Mesothelial cell of epicardium (in vitro differentiated cells): ENCODE measurements at places on chromosomes 11 and 22.

DNA sequence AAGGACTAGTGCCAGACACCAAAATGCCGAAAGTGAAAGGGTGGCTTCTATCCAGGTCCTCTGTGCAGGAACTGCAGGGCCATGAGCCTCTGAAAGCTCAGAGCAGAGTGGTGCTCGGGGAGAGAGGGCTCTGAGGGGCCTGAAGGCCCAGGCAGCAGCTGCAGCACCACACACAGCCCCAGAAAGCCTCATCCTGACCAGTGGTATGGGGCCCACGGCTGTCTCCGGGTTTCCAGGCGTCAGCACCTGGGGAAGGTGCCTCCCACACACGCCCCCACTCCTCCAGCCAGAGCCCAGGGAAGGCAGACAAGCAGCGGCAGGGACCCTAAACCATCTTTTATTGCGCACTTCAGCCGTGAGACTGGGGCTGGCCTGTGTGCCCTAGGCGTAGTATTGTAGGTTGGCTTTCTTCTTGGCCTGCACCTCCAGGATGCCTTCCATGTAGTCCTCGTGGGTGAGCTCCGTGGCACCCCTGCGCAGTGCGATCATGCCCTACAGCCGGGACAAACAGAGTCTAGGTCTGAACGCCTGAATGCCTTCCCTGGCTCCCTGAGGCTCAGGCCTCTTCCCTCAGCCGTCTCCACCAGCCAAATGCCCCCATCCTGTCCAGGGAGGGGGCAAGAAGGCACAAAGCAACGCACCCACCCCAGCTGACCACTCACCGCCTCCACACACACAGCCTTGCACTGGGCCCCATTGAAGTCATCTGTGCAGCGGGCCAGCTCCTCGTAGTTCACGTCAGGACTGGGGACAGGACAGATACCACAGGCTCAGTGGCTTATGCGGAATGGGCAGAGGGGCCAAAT is 7.6 kb downstream of the PSMC3 start:
- H3K27me3 ChIP-seq: no peaks in the 10 kb centered on the region
- no peak for DNase-seq
- H3K4me3 ChIP-seq: no peak overlapping the region
- no peak overlapping the region for H3K27ac ChIP-seq
- peaks cover 13% of the 10 kb centered on the region for H3K4me1 ChIP-seq

GRCh38 chr11:8527939-8528338 is 66.1 kb downstream of the STK33 start:
- H3K4me3 ChIP-seq: no peak overlapping the region
- no peaks in the 10 kb centered on the region for H3K27me3 ChIP-seq
- DNase-seq: no peak
- no peak overlapping the region for H3K27ac ChIP-seq

GRCh38 chr11:67704524-67704923 is 30.1 kb upstream of the ALDH3B2 start:
- DNase-seq: no peak
- peaks cover 5% of the 10 kb centered on the region for H3K4me1 ChIP-seq
- peaks cover 5% of the 10 kb centered on the region for H3K36me3 ChIP-seq
- no peak overlapping the region for H3K27ac ChIP-seq
- no peak overlapping the region for H3K4me3 ChIP-seq

GRCh38 chr22:49161002-49161850 is 666.4 kb downstream of the BRD1 start:
- DNase-seq: no peak
- H3K4me3 ChIP-seq: no peak overlapping the region
- H3K27me3 ChIP-seq: peaks cover 38% of the 10 kb centered on the region
- H3K27ac ChIP-seq: no peak overlapping the region
- H3K36me3 ChIP-seq: no peaks in the 10 kb centered on the region

DNA sequence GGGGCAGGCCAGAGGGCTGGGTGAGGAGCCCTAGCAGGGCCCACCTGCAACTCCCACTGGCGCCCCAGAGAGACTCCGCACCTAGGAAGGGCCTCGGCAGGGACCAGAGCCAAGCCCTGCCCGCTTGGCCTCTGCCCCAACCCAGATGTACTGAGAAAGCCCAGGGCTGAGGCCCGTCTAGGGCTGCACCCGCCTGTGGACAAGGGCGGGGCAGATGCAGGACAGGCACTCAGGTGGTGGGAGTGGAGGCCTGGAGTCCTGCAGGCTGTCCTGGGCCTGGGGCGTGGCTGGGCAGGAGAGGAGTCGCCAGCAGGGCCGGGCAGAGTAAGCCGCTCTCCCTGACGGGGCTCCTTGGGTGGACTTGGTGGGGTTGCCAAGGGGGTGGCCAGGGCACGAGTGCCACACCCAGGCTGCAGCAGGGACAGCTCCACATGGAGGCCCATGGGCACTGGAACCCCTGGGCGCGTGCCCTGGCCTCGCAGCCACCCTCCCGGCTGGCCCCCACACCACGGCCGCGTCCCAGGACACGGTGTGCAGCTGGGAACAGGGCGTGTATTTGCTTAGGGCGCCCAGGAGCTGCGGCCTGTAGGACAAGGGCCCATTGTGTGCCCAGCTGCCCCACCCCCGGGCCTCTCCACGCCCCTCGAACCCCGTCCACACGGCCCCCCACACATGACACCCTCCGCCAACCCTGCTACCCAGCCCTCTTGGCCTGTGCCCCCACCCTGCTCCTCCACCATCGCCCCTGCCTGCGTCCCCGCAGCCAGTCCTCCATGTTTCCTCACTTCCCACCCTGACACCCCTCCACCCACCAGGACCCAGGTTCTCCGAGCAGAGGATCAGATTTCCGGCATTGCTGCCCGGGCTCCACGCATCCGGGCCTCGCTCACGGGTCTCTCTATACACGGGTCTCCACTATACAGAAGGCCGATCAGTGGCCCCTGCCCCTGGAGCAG is 11.3 kb upstream of the PIM3 start:
- peaks cover 40% of the 10 kb centered on the region for H3K4me1 ChIP-seq
- DNase-seq: no peak
- peak overlapping the region; percentile 92 for H3K27ac ChIP-seq
- no peaks in the 10 kb centered on the region for H3K36me3 ChIP-seq

- H3K4me1 ChIP-seq: peaks cover 14% of the 10 kb centered on the region
- H3K36me3 ChIP-seq: no peaks in the 10 kb centered on the region
- DNase-seq: no peak
- H3K27ac ChIP-seq: no peak overlapping the region
Measured at GRCh38 chr11:28981381-28981780, 873.2 kb downstream of the METTL15 start.

DNA sequence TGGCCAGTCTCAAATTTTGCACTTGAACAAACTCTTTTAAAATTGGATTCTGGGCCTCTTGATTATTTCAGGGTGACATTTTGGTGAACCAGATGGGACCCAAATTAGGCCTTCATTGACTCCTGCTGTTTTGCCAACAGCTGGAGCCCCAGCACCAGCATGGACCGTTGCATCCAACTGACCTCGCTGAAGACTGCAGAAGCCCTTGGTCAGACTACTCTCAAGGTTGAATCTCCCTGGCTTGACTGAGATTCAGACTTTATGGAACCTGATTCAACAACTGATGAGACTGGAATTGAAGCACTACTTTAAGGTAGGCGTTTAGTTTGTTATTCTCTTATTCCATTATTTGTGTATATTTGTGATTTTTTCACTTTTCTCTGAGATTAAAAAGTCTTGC is 41.7 kb downstream of the NARS2 start:
- H3K4me3 ChIP-seq: no peak overlapping the region
- peaks cover 14% of the 10 kb centered on the region for H3K36me3 ChIP-seq
- DNase-seq: no peak
- H3K4me1 ChIP-seq: no peaks in the 10 kb centered on the region

GRCh38 chr11:68546555-68546954 is 86.0 kb downstream of the PPP6R3 start:
- H3K27me3 ChIP-seq: no peaks in the 10 kb centered on the region
- H3K36me3 ChIP-seq: peaks cover 36% of the 10 kb centered on the region
- peak overlapping the region; percentile 3 for H3K27ac ChIP-seq
- DNase-seq: no peak
- peaks cover 55% of the 10 kb centered on the region for H3K4me1 ChIP-seq

DNA sequence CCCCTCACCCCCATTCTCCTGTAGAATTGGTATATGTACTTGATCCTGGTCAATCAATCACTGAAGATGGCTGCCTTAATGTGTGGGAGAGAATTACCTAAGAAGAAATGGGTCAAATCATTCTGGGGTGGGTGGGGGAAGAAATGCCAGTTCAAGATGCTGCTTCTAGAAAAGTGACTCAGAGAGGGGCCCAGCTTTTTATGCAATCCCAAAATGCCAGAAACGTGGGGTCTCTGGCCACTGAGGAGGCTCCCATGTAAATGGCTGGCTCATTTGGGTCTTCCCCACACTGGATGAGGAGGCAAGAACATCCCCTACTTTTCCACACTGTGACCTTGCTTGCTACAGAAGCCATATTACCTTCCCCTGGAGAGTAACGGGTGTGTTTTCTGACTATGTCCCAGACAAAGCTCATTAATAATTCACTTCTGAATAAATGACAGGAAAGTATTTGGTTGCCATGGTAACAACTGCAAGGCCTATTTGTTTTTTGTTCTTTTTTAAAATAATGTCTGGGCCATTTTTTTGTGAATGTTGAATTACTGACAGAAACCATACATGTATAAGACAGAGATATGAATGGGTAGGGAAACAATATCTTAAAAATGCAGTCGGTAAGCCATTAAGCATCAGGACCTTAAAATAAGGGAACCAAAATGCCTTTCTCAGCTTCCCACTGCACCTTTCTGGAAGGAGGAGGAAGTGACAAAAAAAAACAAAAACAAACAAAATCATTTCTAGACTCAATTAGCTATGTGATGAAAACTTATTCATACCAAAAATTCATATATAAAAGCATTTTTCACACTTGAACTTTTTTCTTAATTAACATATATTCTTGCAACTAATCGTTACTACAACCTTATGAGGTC is 32.0 kb downstream of the SLC1A2 start:
- no peaks in the 10 kb centered on the region for H3K36me3 ChIP-seq
- H3K4me3 ChIP-seq: no peak overlapping the region
- no peak for DNase-seq
- H3K4me1 ChIP-seq: peaks cover 10% of the 10 kb centered on the region

DNA sequence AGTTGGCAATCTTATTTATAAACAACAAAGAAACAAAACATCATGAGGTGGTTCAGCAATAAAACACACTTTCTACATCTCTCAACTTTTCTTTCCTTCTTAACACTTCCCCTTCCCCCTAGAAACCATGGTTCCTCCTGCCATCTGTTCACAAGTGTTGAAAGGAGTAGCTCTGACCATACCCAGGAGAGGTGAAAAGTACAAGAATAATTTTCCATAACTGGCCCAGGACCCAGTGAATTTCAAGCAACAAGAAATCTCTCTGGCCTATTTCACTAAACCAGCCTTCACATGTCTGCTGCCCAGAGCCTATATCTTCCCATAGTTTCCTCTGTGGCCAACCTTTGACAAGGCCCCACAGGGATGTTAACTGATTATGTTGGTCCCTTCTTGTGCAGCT is 98.2 kb upstream of the CEP126 start:
- peaks cover 1% of the 10 kb centered on the region for H3K4me1 ChIP-seq
- H3K27me3 ChIP-seq: peaks cover 3% of the 10 kb centered on the region
- no peak for DNase-seq
- H3K27ac ChIP-seq: no peak overlapping the region
- H3K36me3 ChIP-seq: no peaks in the 10 kb centered on the region

- H3K27me3 ChIP-seq: peaks cover 34% of the 10 kb centered on the region
- peaks cover 5% of the 10 kb centered on the region for H3K4me1 ChIP-seq
- H3K4me3 ChIP-seq: no peak overlapping the region
- no peak overlapping the region for H3K27ac ChIP-seq
- DNase-seq: no peak
Measured at GRCh38 chr11:128709402-128709801, 15.5 kb downstream of the FLI1 start.

GRCh38 chr11:1748636-1749394 is 1.6 kb downstream of the IFITM10 start:
- no peak for DNase-seq
- H3K27ac ChIP-seq: no peak overlapping the region
- H3K27me3 ChIP-seq: peaks cover 47% of the 10 kb centered on the region
- no peaks in the 10 kb centered on the region for H3K36me3 ChIP-seq
- H3K4me1 ChIP-seq: peaks cover 12% of the 10 kb centered on the region

GRCh38 chr11:127651888-127652221 is 651.3 kb upstream of the KIRREL3 start:
- no peak overlapping the region for H3K4me3 ChIP-seq
- no peak overlapping the region for H3K27ac ChIP-seq
- H3K4me1 ChIP-seq: peaks cover 2% of the 10 kb centered on the region
- no peaks in the 10 kb centered on the region for H3K27me3 ChIP-seq
- no peaks in the 10 kb centered on the region for H3K36me3 ChIP-seq

GRCh38 chr11:69390561-69390960 is 90.9 kb upstream of the LINC01488 start:
- H3K36me3 ChIP-seq: peaks cover 5% of the 10 kb centered on the region
- H3K4me1 ChIP-seq: no peaks in the 10 kb centered on the region
- H3K4me3 ChIP-seq: no peak overlapping the region
- no peak for DNase-seq

GRCh38 chr22:45421349-45422055 is 8.0 kb downstream of the RIBC2 start:
- peaks cover 17% of the 10 kb centered on the region for H3K36me3 ChIP-seq
- H3K4me1 ChIP-seq: no peaks in the 10 kb centered on the region
- H3K27ac ChIP-seq: no peak overlapping the region
- no peak overlapping the region for H3K4me3 ChIP-seq
- no peaks in the 10 kb centered on the region for H3K27me3 ChIP-seq

GRCh38 chr22:19962909-19963806 is 21.5 kb upstream of the TXNRD2 start:
- H3K36me3 ChIP-seq: peaks cover 9% of the 10 kb centered on the region
- DNase-seq: peak; percentile 66
- peaks cover 33% of the 10 kb centered on the region for H3K4me1 ChIP-seq
- no peaks in the 10 kb centered on the region for H3K27me3 ChIP-seq
- peak overlapping the region; percentile 65 for H3K4me3 ChIP-seq

- no peaks in the 10 kb centered on the region for H3K36me3 ChIP-seq
- H3K4me1 ChIP-seq: no peaks in the 10 kb centered on the region
- DNase-seq: no peak
Measured at GRCh38 chr11:133173810-133174412, 358.4 kb downstream of the OPCML start.

- no peak for DNase-seq
- H3K27ac ChIP-seq: peak overlapping the region; percentile 97
- H3K4me1 ChIP-seq: peaks cover 24% of the 10 kb centered on the region
- peak overlapping the region; percentile 85 for H3K4me3 ChIP-seq
Measured at GRCh38 chr22:19120829-19121630, 1.2 kb downstream of the DGCR2 start.

- peaks cover 14% of the 10 kb centered on the region for H3K4me1 ChIP-seq
- H3K27ac ChIP-seq: no peak overlapping the region
Measured at GRCh38 chr11:23078289-23078971, 218.2 kb upstream of the CCDC179 start.
